Stimulated activated naive B cell treated with anti-CD40 and anti-IgM and Interleukin-4, amounts not matched to agents 10 μg/mL and 1 μg/mL and 100 μg/mL, for 72 hours (primary cell): ENCODE measurements at places on chromosomes 3 and 15.

DNA sequence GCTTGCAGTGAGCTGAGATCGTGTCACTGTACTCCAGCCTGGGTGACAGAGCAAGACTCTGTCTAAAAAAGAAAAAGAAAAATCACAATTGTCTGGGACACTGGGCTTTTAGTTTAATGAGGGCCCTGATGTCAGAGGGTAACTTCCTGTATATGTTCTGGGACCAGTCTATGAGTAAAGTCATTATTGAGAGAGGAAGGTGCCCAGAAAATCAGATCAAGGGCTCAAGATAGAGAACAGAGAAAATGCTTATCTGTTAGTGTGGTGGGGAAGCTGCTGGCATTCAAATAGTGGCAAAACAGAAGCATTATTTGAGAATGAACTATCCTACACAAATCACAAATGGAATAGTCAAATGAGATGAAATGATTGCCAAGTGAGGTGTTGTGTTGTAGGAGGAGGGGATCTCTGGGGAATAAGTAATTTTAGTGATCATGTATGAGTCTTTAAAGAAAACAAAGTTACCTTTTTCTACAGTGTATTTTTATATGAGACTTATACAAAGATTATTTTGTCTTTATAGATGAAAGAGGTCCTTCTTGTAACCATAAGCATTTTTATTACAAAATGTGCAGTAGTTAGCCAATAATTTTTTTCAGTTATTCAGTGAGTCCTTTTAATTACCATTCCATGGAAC lies 13.4 kb downstream of the ARIH2 start:
- no peak for DNase-seq

GRCh38 chr3:47001731-47002170 lies 22.3 kb downstream of the NBEAL2 start:
- no peak for DNase-seq

DNA sequence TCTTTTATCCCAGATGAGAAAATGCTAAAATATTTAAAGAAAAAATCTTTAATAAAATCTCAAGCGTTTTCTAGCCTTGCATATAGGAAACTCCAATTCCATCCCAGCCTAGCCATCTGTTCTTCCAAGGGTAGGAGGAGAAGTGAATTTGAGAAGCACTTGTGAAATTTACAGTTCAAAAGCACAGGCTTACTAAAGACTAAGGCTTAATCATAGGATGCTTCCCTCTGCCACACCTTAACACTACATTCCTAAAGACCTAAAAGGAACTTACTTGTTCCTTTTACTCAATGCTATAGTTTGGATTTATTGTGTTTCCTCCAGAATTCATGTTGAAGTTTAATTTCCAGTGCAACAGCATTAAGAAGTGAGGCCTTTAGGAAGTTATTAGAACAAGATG lies 764.8 kb upstream of the CADM2 start:
- DNase-seq = no peak

DNA sequence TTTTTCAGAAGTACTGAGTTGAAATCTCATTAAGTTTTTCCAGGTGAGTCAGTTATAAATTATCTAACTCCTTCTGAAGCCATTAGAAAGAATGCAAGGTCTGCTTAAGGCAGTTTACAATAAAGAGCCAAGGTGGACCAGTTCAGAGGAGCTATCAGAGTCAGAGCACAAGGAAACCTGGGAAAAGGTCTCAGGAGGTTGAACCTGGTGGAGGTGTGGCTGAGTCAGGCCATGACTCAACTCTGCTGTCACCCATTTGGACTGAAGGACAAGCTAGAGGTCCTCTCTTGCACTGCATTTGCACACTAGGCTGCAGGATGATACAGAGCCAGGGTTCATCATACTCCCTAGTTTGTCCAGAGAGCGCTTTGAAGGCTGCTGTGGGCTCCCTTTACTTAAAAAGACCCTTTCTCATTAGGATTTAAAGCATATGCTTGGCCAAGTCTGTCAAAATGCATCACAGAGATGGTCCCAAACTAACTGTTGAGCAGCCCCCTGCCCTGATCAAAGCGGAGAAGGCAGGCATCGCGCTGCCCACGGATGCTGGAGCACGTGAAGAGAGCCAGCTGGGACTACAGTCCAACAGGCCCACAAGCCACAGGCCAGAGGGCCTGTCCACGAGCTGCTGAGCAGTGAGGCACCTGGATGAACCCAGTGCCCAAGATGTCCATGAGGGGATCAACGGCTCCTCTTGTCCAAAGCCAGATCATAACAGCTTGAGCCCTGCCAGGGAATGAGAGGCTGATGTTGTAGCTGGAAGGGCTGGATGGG lies 26.0 kb upstream of the MRPS22 start:
- no peak for DNase-seq

GRCh38 chr15:92383519-92384324 lies 10.0 kb upstream of the ST8SIA2 start:
- no peak for DNase-seq

GRCh38 chr3:195416795-195417194 lies 26.0 kb downstream of the ACAP2 start:
- no peak for DNase-seq

GRCh38 chr3:14042680-14043079 lies 82.0 kb downstream of the CHCHD4 start:
- no peak for DNase-seq

- DNase-seq = no peak
Measured at GRCh38 chr15:47652844-47653243, 64.5 kb upstream of the SEMA6D start.

GRCh38 chr15:66405615-66406014 lies 18.9 kb downstream of the MAP2K1 start:
- DNase-seq = no peak

DNA sequence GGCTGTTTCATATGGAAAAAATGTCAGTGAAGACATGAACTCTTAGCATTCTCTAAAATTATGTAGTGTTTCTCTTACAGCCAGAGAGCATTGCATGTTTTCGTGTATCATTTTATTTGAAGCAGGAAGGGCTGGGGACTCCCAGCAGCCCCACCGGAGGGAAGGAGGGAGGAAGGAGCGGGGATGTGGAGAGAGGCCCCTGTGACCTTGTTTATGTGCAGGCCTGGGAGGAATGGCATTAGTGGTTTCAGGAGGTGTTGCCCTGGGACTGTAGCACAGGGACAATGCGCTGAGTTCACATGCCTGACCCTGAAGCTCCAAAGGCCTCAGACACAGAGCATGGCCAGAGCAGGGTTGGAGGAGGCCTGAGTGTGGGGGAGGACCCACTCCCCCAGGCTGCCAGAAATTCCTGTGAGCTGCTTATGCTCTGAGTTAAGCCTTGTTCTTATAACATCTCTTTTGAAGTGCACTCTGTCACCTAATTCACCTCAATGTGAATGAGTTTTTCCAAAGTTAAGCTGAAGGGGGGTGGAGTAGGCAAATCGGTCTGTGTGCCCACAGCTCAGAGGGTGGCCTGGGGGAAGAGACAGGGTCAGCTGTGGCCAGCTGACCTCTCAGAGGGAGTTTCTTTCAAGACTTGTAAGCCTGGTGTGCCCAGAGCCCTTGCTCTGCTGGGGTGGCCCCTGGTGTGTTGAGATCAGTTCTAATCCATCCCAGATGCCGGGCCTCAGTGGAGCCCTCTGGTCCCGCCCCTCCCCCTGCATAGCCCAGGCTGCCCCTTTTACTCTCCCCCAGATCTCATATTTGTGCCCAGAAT lies 3.9 kb upstream of the RNU6-1 start:
- DNase-seq = no peak

- DNase-seq = no peak
Measured at GRCh38 chr15:70955151-70955550, 62.5 kb downstream of the LRRC49 start.

- no peak for DNase-seq
Measured at GRCh38 chr15:78079298-78080087, 2.0 kb upstream of the TBC1D2B start.

DNA sequence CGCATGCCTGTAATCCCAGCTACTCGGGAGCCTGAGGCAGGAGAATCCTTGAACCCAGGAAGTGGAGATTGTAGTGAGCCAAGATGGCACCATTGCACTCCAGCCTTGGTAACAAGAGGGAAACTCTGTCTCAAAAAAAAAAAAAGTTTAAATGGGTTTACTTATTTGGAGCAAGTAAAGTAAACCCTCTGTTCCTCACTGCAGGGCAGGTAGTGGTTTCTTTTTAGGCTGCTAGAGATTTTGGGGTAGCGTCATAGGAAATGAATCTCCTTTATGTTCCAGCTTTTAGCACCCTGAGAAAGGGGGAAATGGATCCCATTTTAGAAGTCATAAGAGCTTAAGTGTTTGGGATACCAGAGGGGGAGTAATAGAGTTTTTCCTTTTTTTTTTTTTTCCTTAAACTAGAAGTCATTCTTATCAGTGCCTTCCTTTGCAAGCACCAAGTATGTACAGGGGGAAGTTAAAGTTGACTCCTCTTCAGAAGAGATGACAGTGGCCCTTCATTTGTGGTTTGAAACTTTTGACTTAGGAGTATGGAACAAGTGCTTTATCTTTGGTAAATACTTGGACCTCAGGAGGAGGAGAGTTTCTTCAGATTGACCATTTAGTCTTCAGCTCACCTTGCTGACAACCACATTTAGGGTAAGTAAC lies 8.0 kb downstream of the PXK start:
- DNase-seq = no peak

- no peak for DNase-seq
Measured at GRCh38 chr3:26084629-26085028, 294.7 kb downstream of the OXSM start.

DNA sequence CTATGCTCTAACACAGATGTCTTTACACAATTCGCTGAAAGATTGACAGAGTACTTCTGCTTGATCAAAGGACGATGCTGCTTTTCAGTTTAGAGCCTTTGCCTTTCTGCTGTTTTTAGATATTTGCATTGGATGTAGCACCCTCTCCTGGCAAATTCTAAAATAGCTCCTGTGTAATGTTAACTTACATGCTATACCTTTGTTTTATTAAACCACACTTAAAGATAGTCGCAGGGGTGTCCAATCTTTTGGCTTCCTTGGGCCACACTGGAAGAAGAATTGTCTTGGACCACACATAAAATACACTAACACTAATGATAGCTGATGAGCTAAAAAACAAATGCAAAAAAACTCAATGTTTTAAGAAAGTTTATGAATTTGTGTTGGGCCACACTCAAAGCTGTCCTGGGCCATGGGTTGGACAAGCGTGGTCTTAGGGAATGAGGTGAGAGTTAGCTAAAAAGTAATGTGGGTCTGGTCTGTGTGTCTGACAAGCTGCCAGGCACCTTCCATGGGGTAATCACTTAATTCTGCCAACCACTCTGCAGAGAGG lies 62.9 kb downstream of the ATG7 start:
- DNase-seq = no peak

GRCh38 chr3:122353893-122354401 lies 28.9 kb downstream of the CSTA start:
- no peak for DNase-seq

GRCh38 chr3:158261371-158261991 lies 151.6 kb downstream of the RSRC1 start:
- no peak for DNase-seq
